ENCODE measurements at places on chromosomes 5 and 9.
A peak's percentile ranks its signal among the peaks of the same experiment; 100 is the strongest.

- DNase-seq = no peak
Observed at GRCh38 chr9:129517006-129517405, 103.9 kb downstream of the C9orf50 start.

DNA sequence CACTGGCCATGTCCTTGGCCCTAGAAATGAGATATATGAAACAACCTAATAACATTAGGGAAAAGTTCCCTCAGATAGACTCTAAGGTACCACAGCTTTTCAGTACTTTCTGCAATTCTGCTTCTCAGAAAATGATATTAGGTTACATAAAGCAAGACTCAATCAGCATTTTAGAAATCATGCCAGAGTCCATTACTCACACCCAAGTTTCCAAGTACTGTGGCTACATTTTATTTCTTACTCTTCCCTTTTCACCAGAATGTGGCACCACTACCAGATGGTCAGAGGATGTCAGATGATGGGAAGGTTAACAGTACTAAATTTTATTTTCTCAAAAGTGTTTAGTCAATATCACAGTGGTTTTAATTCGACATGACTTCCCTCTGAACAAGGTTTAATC is 217.2 kb downstream of the MLLT3 start:
- no peak for DNase-seq

DNA sequence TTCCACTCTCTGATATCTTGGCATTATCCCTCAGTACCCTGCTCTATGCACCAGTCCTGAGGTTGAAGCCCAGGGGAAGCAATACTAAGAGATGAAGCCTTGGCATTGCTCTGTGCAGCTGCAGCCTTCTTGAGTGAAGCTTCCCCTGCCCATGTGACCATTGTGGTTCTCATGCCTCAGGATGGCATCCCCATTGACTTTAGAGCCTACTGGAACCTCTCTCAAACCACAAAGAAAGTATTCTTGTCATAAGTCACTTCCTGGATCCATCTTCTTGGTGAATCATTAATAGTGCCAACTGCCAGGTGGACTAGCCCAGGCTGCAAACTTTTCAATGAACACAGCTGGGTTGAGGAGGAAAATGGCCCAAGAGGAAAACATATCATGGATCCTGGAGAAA is 283.9 kb upstream of the RFX3 start:
- DNase-seq = peak; percentile 32

DNA sequence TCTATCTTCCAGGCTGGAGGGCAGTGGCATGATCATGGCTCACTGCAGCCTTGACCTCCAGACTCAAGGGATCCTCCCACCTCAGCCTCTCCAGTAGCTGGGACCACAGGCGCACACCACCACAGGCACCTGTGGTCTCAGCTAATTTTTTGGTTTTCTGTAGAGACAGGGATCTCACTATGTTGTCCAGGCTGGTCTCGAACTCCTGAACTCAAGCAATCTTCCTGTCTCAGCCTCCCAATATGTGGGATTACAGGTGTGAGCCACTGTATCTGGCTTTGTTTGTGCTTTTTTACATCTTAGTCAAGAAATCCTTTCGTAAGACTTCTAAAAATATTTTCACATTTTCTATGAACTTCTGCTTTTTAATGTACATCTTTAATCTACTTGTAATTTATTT is 116.9 kb downstream of the DENND1A start:
- DNase-seq = no peak

- peak; percentile 56 for DNase-seq
Observed at GRCh38 chr5:126370796-126371718, 52.2 kb upstream of the GRAMD2B start.

DNA sequence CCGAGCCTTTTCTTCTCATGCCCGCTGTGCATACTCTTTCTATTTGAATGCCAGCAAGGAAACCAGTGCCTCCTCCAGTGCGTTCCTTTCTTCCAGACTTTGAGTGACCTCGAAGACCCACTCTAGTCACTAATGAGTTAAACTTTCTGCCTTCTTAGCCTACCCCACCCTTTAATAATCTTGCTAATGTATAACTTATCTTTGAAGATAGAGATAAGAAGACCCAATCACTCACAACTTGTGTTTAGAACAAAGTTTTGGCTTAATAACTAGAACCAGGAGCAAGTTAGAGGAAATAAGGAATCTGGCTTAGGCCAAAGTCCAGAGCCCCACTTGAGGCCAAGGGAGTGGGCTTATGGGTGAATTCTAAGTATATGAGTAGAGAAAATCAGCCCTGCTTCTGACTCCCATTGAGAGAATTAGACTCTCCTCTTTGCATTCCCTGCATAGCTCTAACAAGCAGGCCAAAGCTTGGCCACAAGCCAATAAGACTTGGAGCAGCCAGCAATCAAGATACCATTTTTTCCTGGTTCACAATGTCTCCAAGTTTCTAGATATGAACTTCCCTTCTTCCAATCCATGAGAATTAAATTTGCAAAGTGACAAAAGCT is 181.5 kb upstream of the PIK3R1 start:
- DNase-seq = peak; percentile 56

GRCh38 chr5:134550271-134551214 is 25.1 kb downstream of the JADE2 start:
- peak; percentile 29 for DNase-seq

- no peak for DNase-seq
Observed at GRCh38 chr5:39854771-39855410, 430.1 kb upstream of the DAB2 start.

- no peak for DNase-seq
Observed at GRCh38 chr5:146630472-146630871, 114.5 kb upstream of the GPR151 start.

GRCh38 chr5:176823869-176824412 is 13.6 kb downstream of the UNC5A start:
- DNase-seq = no peak

DNA sequence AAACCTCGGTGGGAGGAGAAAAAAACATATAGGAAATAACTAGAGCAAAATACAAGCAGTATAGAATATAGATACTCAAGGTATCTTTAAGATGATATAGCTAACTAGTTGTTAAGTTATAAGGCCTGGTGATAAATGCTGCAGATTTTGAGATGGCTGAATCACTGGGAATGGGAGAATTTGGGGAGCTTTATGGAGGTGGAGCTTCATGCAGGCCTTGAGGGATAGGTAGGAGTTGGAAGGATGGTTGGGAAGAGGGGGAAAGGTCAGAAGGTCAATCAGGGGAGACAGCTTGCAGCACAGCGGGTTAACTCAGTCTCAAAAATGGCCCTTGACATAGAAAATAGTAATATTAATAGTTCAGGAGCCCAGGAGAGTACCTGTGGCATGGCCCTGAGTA is 34.8 kb downstream of the RAI14 start:
- DNase-seq = no peak

GRCh38 chr5:108905805-108906204 is 158.1 kb downstream of the FER start:
- no peak for DNase-seq

DNA sequence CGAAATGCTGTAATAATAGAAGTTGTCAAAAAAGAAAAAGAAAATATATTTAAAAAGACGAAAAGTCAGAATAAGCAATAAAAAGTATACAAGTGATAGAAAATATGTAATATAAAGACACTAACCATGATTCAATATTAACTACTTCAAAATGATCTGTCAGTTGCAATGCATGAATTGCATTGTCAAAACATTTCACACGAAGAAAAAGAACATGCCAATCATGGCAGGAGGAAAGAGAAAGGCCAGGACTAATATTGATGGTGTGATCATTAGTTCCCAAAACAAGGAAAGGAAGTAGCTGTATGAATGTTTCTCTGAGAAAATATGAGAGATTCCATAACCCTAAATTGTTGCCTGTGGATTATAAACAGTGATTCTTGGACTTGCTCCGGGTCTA is 7.4 kb upstream of the GRAMD2B start:
- no peak for DNase-seq

DNA sequence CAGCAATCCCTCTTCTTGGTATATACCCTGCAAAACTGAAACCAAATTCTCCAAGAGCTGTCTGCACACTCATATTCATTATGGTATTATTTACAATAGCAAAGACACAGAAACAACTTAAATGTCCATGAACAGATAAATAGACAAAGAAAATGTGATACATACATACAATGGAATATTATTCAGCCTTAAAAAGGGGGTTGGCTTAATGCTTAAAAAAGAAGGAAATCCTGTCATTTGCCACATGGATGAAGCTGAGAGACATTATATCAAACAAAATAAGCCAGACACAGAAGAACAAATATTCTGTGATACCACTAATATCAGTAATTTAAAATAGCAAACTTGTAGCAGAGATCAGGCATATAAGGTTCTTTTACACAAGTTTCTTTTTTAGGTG is 46.5 kb upstream of the GAS1 start:
- no peak for DNase-seq

- DNase-seq = peak; percentile 40
Observed at GRCh38 chr9:137294091-137294680, 7.9 kb downstream of the NRARP start.

- DNase-seq = no peak
Observed at GRCh38 chr5:20114526-20114925, 126.5 kb upstream of the CDH18 start.

GRCh38 chr5:139396691-139397090 is 1.8 kb upstream of the PROB1 start:
- no peak for DNase-seq

DNA sequence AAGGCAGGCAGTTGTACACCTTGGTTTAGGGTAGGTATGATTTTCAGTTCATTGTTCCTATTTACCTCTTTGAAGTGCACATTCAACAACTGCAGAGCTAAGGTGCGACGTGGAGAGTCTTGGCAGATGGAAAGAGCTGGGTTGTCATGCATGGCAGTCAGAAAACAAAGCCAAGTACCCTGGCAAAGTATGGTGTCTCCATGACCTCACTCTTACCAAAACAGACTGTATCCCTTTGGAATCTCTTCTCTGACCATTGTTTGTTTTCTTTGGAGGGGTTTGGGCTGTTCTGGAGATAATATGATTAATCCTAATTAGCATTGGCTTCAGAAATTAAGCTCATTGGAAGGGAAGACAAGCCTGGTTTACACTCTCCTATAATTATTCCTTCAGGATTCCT is 665.7 kb downstream of the DNAH5 start:
- peak; percentile 17 for DNase-seq

- DNase-seq = no peak
Observed at GRCh38 chr5:171469326-171469725, 49.9 kb downstream of the FGF18 start.

- DNase-seq = no peak
Observed at GRCh38 chr9:112809351-112809848, 58.8 kb downstream of the SNX30 start.
